Stimulated activated CD4-positive, alpha-beta T cell treated with anti-CD3 and anti-CD28 coated beads, Interleukin-15, amount 100 ng/mL, for 48 hours (primary cell): ENCODE measurements at places on chromosomes 12 and 14.
A peak's percentile ranks its signal among the peaks of the same experiment; 100 is the strongest.

GRCh38 chr12:79515530-79515935, 175.2 kb downstream of the PAWR start:
- no peak for DNase-seq

DNA sequence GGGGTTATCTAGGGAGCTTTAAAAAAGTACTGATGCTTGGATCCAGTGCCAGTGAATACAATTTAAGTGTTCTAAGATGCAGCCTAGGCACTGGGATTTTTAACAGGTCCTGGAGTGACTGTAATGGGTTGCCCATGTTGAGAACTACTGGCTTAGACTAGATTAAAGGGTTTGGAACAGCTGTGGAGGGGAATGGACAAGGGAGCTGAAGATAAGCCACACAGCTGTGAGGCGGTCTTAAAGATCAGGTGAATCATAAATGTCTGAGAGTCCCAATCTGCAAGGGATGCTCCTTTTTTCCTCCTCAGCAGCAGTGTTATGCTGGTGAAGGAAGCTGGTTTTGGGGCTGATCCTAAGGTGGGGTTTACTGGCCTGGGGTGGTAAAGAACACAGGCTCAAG, 35.5 kb upstream of the FRMD6 start:
- DNase-seq = no peak

- DNase-seq = no peak
These were observed 26.8 kb upstream of the ANP32D start for GRCh38 chr12:48445538-48445937.

- no peak for DNase-seq
These were observed 93.1 kb downstream of the RMST start for GRCh38 chr12:97555547-97556187.

GRCh38 chr14:104735830-104736642, 12.0 kb downstream of the ADSS1 start:
- no peak for DNase-seq

DNA sequence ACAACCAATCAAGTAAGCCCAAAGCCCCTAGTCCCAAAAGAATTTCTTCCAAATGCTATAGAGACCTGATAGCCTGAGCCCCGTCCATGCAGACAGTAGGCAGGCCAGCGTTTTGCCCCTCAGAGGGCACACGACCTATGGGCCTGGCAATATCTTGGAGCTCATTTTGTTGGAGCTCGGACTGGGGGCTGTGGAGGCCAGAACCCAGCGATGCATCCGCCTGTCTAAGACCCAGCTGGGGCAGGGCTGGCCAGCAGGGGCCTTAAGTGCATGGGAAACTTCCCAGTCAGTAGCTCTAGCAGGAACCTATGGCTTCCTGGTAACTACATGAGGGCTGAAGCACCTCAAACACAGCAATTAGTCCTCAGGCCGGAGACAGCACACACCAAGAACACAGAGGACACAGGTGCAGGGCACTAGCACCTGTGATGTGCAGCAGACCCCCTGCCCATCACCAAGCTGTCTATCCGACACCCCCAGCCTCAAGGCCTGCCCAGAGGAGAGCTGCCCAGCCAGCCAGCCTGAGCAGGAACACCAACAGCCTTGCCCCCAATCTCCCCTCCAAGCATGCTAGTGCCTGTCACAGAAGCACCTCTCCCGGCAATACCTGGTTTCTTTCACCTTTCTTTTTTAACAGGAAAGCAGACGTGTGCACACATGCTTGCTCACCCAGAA, 50.8 kb downstream of the ARL6IP4 start:
- no peak for DNase-seq

DNA sequence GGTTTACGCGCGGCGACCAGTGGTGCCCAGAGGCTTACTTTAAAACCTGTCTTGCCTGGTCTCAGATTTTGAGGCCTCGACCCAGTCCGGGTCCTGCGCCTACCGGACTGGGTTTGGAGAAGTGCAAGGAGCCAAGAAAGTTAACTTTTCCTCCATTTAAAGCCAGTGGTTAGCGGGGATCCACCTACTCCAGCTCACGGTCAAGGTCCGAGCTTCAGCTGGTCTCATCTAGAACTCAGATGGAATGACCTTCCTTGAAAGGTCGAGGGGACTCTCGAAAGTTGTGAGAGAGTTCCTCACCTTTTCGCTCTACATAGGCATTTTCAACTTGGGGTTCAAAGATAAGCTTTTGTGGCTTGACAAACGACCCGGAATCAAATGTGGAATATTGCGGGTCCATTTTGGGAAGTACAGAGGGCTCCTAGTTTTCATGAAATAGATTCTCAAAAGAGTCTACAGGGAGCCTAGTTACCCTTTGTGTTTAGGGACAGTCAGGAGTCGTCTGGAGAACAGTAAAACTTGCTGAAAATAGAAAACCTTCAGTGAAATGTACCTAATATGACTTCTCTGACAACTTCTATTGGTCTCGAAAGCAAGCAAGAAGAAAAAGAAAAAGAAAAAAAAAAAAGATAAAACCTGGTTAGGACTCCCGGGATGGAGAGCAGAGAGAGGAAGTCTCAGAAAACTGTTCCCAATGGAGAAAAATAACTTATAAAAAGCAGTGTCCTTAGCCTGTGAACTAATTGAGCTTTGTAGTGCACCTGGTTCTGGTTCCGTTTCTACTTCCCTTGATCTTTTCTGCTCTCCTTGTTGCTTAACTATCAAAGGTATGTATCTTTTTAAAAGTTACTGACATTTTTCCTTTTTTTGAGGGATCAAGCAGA, 1.4 kb downstream of the KCNMB4 start:
- DNase-seq = no peak

GRCh38 chr14:92314182-92314581, 8.8 kb upstream of the SLC24A4 start:
- no peak for DNase-seq

DNA sequence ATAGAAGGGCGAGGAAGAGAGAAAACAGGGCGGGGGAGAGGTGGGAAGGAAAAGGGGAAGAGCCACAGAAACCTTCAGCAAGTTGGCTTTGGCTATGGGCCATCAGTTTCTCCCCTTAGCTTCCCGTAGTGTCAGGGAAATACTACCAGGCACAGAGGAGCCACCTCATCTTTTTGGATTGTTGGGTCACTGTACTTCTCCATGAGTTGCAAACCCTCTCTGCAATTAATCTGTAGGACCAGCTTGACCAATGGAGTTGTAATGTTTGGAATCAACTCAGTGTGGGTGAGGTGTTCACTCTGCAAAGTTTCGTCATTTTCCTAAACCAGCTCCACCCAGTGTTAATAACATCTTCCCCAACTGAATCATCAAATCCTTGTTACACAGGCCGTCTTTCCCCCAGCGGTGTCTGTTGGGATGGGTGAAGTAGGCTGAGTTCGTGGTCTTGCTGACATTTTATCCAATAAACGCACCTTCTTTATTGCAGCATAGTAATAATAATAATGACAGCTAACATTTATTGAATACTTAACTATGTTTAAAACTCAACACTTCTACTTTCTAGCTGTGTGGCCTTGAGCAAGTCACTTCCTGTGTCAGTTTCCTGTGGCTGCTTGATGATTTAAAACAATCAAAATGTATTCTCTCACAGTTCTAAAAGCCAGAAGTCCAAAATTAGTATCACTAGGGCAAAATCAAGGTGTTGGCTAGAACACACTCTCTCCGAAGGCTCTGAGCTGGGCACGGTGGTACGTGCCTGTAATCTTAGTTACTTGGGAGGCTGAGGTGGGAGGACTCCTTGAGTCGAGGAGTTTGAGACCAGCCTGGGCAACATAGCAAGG, 8.1 kb upstream of the GLTP start:
- no peak for DNase-seq

DNA sequence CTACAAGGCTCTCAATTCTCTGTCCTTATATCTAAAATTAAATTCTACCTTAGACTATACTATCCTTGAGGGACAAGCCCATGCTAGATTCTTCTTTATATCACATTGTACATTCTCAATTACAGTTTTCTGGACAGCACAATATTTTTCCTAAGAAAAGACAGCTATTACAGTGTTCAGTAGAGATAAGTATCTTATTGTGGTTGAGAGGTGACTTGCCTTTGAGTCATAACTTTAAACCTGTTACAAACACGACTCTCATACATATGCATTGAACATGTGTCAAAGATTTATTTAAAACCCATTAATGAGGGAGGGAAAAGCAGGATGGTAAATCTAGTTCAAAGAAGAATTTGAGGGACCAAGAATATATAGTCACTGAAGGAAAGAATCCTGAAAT, 61.1 kb downstream of the TPH2 start:
- DNase-seq = no peak

DNA sequence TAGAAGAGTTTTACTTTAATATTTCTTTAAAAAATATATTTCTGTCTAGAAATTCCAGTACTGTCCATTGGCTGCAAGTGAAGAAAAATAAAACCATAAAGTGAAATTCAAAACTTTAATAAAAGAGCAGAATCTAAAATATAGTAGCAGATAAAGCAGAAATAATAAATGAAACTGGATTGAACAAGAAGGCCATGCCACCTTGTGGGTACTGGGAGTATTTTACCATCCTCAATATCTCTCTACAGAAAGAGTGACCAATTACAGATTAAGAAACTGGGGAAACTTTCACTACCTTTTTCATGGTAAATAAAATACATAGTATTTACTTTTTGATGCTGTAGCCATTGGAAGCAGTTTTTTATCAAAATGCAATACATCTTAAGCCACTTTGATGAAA, 220.5 kb downstream of the BCAT1 start:
- no peak for DNase-seq

GRCh38 chr14:55802986-55803872, 223.2 kb downstream of the KTN1 start:
- no peak for DNase-seq

DNA sequence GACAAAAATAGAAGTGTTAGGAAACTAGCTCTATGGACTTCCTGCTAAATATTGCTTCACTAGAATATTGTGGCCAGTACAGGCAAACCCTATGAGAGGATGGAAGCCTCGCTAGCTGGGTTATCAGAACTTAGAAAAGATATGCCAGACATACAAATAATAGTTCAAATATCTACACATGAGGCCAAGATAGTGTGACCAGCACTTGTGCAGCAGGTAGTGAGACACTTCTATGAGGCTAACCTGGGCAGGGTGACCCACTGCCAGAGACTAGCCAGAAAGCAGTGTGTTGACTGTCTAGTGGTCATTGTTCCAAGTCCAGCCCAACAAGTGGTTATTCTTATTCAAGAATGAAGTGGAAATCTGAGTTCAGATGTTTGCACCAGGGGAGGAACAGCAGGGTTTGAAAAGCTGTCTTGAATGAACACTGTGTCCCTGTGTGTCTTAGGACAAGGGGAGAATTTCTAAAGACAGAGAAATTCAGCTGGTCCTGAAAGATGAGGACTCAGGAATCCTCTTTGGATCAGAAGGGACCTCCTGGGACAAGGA, 16.3 kb downstream of the TSPAN8 start:
- no peak for DNase-seq

DNA sequence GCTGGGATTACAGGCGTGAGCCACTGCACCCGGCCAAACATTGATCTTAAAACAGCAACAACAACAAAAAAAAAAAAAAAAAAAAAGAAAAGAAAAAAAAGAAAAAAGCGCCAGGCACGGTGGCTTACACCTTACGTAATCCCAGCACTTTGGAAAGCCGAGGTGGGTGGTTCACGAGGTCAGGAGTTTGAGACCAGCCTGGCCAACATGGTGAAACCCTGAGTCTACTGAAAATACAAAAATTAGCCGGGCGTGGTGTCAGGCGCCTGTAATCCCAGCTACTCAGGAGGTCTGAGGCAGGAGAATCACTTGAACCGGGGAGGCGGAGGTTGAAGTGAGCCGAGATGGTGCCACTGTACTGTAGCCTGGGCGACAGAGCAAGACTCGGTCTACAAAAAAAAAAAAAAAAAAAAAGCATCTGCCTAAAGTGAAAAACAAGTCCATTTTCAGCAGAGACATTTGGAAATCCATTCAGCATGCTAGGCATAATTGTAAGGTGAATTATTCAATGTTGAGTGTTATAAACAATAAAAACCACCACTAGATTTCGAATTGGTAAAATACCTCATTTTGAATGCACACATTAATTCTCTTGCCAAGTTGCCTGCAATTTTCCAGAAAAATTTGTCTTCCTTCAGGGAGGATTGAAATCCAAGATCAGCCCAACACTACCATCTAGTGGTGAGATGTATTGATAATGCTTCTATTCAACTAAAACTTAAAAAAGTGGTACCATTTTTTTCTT, 8.0 kb upstream of the CERS5 start:
- no peak for DNase-seq

- no peak for DNase-seq
These were observed 3.0 kb downstream of the GAS2L3 start for GRCh38 chr12:100576331-100577036.

- peak; percentile 39 for DNase-seq
These were observed at the start of gene MANSC1 for GRCh38 chr12:12349711-12350665. Gene MANSC1 (minus strand): TSS chr12:12350242. CDS start chr12:12343314, 6,928 bp downstream.

- no peak for DNase-seq
These were observed 372.2 kb downstream of the EGLN3 start for GRCh38 chr14:33578461-33579216.

- DNase-seq = no peak
These were observed 10.3 kb upstream of the RNASE12 start for GRCh38 chr14:20601522-20601921.

GRCh38 chr14:95449131-95449530, 67.3 kb downstream of the SYNE3 start:
- DNase-seq = no peak

DNA sequence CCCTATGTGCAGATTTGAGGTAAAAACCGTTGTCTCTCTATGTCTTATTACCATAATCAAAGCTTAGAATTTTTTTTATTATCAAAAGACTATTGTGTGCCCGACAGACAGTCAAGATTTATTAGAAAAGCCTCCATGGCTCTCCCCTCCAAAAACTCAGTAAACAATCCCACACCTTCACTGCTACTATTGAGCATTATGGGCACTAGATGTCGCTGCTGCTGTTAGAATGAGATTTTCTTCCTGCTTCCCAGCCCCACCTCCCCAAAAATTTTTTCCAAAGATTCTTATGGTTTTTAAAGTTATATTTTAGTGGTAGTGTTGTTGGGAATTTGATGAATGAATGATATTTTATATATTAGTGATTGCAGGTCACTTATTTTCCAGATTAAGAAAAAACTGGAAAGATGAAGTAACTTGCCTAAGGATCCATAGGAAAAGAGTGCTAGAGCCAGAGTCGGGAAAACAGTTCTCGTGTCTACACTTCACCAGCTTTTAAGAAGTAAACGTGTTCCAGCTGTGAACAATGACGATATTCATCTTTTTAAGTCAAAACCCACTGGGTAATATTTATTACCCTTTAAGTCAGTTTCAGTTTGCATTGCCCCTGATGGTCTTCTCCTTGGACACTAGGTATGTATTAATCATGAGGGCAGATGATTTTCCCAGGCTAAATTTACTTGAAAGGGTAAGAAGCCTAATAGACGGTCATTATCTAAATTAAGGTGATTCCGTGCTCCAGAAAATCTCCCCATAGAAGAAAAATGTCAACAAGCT, 12.2 kb upstream of the FOXG1 start:
- no peak for DNase-seq

GRCh38 chr14:65776193-65776852, 363.8 kb downstream of the FUT8 start:
- DNase-seq = no peak

- no peak for DNase-seq
These were observed 91.4 kb upstream of the CPM start for GRCh38 chr12:69024413-69024812.

GRCh38 chr14:98904677-98905076, 367.3 kb downstream of the BCL11B start:
- DNase-seq = no peak

GRCh38 chr12:21906919-21907493, 34.2 kb downstream of the ABCC9 start:
- DNase-seq = no peak
